Heart left ventricle (tissue), 16 donors: ENCODE measurements at places on chromosomes 3 and 15.

DNA sequence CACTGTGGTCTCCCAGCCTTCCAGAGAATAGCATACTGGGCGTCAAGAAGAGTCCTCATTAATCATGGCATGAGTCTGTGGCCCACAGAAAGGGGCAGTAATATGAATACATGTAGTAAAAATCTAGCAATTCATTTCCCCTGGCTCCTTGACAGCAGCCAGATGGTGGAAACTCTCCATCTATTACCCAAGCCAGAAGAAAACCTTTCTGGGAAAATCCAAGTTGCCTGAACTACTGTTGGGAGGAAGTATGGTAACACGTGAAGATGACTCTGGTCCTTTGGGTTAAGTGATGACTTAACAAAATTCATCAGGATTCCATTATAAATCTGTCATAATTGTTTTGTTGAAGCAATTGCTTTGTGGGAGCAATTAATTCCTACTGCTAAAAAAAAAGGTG, 530.5 kb downstream of the FHIT start:
- DNase-seq = no peak

- DNase-seq = no peak
Measured at GRCh38 chr15:51672913-51673857, 8.1 kb upstream of the SCG3 start.

- no peak for DNase-seq
Measured at GRCh38 chr15:68695061-68695595, 116.3 kb downstream of the CORO2B start.

DNA sequence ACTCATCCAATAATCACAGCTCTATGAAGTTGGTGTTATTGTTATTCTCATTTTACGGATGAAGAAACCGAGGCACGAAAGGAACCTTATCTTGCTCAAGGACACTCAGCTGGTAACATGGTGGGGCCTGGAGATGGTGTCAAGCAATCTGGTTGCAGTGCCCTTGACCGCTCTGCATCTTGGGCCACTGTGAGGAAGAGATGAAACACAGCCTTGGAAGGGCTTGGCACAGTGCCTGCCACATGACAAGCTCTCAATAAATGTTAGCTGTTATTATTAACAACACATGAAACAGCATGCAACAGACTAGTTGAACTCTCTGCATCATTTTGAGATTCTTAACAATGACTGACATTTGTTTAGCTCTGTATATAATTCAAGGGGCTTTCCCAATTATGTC, 10.1 kb upstream of the ITGA11 start:
- DNase-seq = no peak

DNA sequence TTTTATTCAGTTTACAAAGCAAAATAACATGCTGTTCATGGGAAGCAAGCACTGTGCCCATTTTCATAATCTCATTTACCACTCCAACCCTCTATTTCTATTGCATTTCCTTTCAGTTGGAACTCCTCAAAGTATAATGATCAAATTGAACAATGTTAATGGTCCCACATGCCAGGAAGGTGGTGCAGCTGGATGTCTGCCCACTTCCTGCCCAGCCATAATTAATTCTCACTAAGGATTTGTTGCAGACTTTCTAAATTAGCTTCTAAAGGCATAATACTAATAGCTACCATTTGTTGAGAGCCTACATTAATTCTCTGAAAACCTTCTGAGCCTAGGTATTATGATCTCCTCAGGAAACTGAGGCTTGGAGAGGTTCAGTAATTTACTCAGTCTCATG, 316.1 kb upstream of the TPM1 start:
- DNase-seq = no peak

GRCh38 chr3:98262046-98262445, 2.0 kb upstream of the OR5H6 start:
- DNase-seq = no peak

GRCh38 chr15:61974759-61975158, 85.5 kb downstream of the VPS13C start:
- no peak for DNase-seq

DNA sequence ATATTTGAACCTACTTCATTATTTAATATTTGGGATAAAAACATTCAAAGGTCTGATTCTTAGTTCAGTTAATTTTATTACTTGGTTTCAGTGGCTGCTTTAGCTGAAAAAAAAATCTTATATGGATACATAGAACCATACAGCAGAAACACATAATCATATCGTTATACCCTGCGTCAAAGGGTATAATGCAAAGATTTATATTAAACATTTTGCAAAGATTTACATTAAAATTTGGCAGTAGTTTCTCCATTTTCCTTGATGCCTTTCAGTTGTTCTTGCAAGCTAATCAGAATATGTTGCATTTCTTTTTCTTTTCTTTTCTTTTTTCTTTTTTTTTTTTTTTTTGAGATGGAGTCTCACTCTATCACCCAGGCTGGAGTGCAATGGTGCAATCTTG, 31.4 kb downstream of the CLDN11 start:
- no peak for DNase-seq

DNA sequence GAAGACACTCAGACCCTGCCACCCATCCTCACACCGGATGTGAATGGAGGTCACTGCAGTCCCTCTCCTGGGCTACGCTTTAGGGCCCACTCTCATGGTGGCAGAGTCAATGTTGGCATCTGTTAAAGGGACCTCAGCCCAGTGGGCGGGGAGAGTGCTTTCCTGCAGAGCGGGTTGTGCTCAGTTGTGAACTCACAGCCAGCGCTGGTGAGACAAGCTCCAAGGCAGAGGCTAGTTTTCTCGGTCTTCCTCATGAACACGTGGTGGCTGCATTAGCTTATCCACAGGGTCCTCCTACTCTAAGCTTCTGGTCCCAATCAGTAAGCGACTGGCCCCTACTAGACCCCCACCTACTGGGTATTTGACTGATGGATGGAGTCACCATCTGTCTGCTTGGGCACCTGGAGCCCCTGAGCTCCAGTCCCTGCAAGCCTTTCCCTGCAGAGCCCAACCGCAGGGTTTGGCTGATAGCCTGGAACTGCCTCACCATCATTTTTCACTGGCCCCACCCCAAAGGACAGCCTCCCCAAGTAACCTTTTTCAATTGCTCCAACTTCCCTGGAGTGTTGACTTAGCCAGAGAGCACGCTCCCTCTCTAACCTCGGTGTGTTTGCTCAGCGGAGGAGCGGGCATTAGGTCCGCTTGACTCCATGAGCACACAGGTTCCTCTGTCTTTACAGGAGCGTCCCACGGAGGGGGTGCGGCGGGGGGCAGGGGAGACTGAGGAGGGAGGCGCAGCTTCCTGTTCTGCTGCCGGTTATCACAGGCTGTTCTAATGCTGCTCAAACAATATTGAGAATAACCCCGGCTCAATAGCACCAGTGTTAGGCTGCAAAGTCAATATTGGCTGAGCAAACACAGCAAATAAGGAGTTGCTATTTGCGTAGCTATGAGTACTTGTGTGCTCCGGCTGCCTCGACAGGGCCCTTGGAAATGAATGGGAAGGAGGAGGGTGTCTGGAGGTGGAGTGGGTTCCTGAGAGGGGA, 141.7 kb downstream of the RPLP1 start:
- DNase-seq = peak; percentile 74

DNA sequence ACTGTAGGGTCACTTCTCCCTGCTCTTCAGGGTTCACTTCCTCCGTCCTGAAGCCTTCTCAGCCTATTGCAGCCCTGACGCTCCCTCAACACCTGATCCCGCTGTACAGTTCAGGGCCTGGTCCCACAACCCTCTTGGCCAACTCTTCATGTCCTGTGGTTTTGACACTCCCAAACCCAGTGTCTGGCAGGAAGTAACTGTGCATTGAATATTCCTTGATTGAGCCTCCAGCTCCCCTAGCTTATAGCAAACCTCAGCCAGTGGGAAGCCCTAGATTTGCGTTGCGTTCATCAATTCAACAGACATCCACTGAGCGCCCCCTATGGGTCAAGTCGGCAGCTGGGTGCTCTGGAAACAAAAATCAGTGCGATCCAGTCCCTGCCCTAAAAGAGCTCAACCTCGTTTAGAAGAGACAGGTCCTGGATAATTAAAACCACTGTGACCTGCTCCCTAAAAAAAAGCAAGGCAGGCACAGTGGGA, 13.5 kb downstream of the UBAP1L start:
- DNase-seq = peak; percentile 69

- DNase-seq = peak; percentile 59
Measured at GRCh38 chr3:52524258-52524751, 9.4 kb downstream of the NT5DC2 start.

DNA sequence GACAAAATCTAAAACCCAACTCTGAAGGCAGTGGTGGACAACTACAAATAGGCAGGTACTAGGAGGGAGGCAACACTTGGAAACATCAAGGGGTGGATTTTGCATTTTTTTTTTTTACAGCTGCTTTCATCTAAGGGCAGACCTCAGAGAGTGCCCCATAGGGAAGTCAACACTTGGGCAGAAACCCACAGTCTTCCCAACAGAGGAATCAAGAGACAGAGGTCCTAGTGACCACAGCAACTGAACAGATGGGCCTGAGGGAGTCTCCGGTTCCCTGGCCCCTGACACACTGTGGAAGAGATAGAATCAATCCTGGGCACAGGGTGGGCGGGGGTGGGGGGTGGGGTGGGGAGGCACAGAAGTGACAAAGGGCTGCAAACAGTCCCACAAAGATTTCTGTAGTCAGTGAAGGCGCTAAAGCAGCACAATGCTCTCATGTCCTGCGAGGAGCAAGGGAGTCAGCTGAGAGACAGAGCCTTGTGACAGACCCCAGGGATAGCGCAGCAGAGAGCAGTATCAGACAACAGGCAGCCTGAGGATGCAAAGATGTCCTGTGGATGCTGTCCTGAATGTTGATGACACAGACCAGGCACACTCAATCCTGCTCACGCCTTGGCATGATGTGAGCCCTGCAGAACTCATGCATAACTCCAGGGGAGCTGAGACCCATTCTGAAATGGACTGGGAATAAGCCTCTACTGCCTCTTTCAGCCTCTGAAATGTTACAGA, 6.9 kb upstream of the RFTN1 start:
- DNase-seq = no peak

DNA sequence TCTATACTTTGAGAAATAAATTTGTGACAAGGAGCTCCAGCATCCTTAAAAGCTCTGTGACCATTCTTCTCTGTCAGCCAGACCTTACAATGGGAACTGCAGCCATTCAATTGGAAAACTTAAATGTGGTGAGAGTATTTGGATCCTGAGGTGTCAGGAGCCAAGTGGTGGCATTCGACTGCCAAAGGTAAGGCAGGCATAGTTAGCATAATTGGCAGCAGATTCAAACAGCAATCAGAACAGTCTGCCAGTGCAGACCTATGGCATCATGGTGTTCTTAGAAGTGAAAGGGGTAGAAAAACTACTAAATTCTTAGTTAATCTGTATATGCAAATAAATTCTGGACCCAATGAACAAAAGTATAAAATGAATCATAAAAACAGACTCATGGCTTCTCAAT, 18.2 kb upstream of the FNDC3B start:
- no peak for DNase-seq

DNA sequence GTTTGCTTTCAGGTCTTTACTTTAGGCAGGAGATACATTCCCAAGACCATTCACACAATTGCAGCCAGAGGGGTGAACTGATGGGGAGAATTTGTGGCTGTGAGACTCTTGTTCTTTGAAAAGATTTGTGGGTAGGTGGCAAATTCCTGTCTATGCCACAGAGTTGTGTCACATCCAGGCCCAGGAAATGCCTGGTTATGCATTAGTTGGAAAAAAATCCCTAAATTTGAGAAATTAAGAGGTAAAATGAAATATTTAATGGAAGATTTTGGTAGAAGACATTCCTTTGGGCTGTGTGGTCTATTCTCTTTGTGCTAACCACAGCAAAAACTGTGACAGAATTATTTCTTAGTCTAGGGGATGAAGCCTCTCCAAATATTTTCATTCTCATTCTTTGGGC, 28.8 kb downstream of the SAMMSON start:
- no peak for DNase-seq

- DNase-seq = peak; percentile 83
Measured at GRCh38 chr15:98850961-98851572, 156.5 kb downstream of the PGPEP1L start.

- DNase-seq = peak; percentile 91
Measured at GRCh38 chr15:74240002-74240568, 4.0 kb downstream of the CCDC33 start.

DNA sequence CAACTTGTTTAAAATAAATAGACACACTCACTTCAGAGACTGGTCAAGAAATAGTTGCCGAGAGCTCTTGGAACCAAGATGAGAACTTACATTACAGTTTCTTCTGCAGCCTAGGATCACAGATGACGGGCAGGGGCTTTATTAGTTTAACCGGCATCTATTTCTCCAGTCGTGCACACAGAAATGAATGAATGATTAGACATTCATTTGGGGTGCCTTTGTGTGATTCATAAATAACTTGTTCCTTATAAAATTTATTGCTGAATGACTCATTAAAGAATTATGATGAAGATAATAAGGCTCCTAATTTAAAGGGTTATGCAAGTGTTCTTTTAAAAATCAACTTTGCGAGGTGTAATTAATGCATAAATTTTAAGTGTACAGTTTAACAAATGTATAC, 20.8 kb downstream of the NFKBIZ start:
- DNase-seq = no peak

DNA sequence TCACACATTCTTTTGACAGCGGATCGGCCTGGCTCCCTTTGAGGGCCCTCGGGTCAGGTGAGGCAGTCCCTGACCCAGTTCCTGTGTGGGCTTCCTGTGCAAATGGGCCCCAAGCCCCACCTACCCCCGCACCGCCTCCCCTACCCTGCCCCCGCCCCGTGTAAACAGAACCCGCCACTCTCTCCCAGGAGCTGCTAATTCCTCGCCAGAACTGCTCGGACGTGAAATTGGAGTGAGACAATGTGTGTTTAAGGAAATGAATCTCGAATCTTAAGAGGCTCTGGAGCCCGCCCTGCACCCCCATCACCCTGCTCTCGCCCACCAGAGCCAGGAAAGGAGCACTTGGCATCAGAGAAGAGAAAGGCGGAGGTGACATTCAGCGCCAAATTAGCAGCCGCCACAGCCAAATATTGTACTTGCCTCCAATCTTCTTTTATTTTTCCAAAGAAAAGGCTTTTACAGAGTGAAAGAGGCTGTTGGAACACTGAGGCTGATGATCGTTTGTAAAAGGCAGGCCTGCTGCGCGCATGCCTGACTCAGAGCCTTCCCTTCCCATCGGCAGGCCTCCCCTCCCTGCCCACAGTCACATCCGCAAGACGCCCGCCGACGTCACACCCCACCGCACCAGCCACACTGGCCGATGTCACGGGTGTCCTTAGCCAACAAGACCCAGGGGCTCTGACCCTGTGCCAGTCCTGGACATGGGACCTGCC, 53.1 kb downstream of the CACNA2D2 start:
- DNase-seq = peak; percentile 54

GRCh38 chr15:41904541-41905005, 10.7 kb upstream of the SPTBN5 start:
- peak; percentile 67 for DNase-seq
